ENCODE measurements at places on chromosomes 6 and 20.

- DNase-seq = no peak
These were observed 23.8 kb upstream of the TNFAIP3 start for GRCh38 chr6:137843211-137843610.

- no peak for DNase-seq
These were observed 219.5 kb downstream of the SMOC2 start for GRCh38 chr6:168660400-168660945.

- DNase-seq = no peak
These were observed 41.1 kb downstream of the PTPN1 start for GRCh38 chr20:50551288-50551687.

DNA sequence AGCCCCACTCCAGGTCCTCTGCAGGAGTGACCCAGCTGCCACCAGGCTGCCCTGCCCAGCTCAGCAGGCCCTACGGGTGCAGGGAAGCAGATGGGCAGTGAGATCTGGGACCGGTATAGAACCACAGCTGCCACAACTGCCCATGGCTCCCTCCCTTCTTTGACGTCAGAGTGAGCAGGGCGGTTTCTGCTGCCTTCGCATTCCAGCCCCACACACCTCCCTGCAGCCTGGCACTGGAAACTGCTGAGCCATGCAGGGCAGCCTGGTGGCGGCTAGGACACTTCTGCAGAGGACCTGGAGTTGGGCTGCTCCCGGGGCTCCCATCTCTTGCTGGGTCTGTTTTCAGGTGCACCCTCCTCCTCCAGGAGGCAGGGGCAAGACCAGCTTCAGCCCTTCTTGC, 101.6 kb upstream of the CD93 start:
- no peak for DNase-seq

DNA sequence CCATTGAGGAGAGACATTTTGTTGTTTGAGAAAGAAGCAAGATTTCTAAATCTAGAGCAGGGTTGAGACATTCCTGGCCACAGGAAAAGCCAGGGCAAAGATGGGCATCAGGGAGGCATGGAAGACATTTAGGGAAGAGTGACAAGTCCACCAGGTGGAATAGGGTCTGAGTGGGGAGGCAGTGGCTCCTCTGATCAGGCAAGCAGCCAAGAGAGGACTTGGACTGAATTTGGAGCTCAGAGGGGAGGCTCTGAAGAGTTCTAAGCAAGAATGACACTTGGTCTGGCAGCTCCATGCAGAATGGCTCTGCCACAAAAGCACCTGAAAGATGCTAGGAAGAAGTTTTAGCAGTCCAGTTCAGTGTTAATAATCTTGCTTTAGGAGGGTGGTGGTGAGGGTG, 120.8 kb downstream of the FYN start:
- DNase-seq = no peak

DNA sequence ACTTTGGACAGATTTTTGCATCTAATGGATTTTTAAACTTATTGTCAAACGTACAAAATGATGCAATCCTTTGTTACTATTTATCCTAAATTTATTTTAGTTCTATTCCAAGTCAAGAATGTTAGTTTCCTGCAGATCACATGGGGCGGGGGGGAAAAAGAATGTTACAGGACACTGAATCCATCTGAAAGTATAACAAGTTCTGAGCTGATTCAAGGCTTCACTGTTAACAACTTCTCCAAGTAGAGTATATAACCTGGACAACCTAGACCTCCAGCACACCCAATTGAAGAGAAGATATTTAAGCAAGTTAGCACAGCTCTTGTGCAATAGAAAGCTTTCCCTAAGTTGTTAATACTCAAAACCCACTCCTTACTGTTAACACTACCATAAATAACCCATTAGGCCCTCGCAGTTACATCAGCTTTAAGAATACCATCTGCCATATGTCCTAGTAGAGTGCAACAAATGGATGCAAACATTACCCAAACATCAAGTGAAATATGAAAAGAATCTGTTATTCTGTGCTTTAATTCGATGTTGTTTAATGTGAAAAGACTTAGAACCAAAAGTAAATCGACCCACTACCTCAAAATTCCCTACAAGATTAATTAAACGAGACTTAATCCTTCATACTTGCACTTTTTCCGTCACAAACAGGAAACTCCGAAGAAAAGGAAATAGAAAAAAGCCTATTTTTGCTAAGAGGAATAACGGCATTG, 1.3 kb downstream of the SEC63 start:
- no peak for DNase-seq

- DNase-seq = no peak
These were observed 402.3 kb downstream of the NKAIN2 start for GRCh38 chr6:124205921-124206320.

- DNase-seq = no peak
These were observed 268.8 kb downstream of the GRIK2 start for GRCh38 chr6:101662111-101662897.

- no peak for DNase-seq
These were observed 52.5 kb downstream of the DCBLD1 start for GRCh38 chr6:117534974-117535373.

DNA sequence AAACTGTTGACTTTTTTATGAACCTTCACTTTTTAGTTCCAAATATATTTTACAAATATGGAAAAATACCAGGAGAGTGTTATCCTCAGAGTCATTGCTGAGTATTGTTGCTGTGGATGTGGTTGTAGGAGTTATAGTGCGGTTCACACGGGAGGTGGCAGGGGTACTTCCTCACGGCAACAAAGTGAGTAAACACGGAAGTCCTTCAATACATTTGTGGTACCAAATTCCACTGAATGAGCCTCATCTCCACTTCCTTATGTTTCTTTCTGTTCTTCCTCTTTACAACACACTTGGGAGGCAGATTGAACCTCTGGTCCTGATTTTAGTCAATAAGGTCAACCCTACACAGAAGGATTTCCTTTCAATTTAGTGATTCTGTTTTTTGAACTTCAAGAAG, 371.8 kb downstream of the BTBD3 start:
- no peak for DNase-seq

- no peak for DNase-seq
These were observed 523.4 kb downstream of the TENT5A start for GRCh38 chr6:81228912-81229555.

DNA sequence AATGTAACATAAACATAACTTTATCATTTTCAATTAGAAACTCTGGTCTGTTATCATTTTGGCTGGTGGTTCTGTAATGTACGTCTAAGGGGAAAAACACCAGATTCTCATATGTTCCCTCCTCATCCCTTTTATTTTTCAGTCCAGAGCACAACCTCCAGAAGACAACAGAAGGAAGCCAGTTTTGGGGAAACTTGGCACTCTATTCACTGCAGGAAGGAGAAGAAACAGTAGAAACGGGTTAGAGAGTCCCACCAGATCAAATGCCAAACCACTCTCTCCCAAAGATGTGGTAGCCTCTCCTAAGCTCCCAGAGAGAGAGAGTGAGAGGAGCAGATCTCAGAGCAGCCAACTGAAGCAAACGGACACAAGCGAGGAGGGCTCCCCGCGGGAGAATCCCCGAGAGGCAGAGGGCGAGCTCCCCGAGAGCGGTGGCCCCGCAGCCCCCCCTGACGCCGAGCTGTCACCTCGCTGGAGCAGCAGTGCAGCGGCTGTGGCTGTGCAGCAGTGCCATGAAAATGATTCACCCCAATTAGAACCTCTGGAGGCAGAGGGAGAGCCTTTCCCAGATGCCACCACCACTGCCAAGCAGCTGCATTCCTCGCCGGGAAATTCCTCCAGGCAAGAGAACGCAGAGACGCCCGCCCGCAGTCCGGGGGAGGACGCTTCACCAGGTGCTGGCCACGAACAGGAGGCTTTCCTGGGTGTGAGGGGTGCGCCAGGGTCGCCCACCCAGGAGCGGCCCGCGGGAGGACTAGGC, 117.8 kb downstream of the RTN4IP1 start:
- no peak for DNase-seq

DNA sequence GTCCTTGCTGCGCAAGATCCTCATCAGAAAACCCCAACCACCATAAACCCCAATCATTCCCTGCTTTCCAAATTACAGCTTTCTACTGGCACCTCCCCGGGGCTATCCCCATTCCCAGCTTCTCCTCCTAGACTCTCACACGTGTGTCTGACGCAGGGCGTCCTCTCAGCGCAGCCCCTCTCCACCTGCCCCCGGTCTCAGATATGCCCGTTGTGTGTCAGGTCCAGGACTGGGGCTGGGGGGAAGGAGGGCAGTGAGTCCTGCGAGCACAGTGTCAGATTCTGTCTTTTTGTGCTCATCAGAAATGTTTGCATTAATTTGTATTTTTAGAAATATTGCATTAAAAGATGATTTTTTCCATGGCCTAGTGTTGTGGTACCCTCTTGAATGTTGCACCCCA, 48.6 kb downstream of the LRFN2 start:
- no peak for DNase-seq

GRCh38 chr20:44282192-44282591, 28.8 kb downstream of the FITM2 start:
- no peak for DNase-seq

- DNase-seq = peak; percentile 22
These were observed 73.0 kb upstream of the NHSL1 start for GRCh38 chr6:138572167-138572875.

DNA sequence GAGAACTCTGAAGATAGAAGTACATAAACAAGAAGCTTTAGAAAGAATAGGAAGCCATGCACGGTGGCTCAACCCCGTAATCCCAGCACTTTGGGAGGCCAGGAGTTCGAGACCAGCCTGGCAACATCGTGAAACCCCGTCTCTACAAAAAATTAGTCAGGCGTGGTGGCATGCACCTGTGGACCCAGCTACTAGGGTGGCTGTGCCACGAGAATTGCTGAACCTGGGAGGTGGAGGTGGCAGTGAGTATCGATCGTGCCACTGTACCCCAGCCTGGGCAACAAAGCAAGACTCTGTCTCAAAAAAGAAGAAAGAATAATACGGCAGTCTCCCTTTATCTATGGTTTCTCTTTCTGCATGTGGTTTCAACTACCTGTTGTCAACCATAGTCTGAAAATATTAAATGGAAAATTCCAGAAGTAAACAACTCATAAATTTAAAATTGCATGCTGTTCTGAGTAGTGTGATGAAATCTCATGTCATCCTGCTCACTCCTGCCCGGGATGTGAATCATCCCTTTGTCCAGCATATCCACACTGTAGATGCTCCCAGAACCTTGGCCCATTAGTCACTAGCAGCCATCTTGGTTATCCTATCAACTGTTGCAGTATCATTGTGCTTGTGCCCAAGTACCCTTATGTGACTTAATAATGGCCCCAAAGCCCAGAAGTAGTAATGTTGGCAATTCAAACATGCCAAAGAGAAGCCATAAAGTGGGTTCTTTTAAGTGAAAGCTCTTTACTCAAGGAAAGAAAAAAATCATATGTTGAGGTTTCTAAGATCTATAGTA, 22.1 kb downstream of the DEK start:
- no peak for DNase-seq

DNA sequence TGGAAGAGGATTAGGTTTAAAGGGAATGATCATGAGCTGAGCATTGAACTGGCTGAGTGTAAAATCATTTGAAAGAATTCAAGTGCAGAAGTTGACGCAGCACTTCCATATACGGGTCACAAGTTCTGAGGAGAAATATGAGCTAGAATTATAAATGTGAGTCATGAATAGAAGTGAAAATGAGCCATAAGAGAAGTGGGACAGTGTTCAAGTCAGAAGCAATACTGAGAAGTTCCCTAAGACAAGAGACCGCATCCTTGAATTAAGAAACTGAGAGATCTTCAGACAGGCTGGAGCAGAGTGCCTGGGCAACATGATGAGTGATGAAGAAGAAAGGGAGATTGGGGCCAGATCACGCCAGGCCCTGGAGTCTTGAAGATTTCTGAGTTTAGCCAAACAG, 209.7 kb downstream of the TBX18 start:
- no peak for DNase-seq

All from putamen (tissue), 1 donor.